NCI-H1048 (cell line): ENCODE measurements at places on chromosomes 6 and 20.

DNA sequence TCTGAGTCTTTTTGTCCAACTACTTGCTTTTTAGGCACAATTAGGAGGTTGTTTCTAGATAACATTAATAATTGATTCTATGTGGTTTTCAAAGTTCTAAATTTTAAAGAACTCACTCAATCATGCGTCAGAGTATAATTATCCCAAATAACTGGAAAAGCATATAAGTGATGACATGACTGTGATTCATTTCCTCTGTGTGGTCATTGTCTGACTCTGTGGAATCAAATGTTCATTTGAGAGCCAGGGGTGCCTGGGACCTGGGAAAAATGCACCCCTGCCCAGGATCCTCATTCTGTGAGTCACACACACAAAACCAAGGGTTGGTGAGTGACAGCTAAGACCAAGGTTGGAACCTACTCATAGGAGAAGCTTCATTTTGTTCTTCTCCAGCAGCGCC lies 127.1 kb upstream of the MLIP start:
- no peak for DNase-seq

- DNase-seq: no peak
Measured at GRCh38 chr6:36593569-36594028, 563 bp upstream of the SRSF3 start.

DNA sequence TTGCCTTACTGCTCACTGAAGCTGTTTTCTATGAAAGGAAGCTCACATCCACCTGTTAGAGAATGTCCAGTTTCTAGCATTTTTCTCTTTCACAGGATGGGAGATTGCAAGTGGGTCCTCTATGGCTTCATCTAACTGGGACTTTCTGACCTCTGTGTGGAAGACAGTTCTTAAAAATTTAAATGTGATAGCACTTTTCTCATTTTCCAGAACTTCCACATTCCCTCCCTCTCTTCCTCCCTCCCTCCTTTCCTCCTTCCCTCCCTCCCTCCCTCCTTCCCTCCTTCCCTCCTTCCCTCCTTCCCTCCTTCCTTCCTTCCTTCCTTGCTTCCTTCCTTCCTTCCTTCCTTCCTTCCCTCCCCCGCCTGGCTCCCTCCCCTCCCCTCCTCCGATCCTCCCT lies 291.1 kb downstream of the DOK5 start:
- no peak for DNase-seq

DNA sequence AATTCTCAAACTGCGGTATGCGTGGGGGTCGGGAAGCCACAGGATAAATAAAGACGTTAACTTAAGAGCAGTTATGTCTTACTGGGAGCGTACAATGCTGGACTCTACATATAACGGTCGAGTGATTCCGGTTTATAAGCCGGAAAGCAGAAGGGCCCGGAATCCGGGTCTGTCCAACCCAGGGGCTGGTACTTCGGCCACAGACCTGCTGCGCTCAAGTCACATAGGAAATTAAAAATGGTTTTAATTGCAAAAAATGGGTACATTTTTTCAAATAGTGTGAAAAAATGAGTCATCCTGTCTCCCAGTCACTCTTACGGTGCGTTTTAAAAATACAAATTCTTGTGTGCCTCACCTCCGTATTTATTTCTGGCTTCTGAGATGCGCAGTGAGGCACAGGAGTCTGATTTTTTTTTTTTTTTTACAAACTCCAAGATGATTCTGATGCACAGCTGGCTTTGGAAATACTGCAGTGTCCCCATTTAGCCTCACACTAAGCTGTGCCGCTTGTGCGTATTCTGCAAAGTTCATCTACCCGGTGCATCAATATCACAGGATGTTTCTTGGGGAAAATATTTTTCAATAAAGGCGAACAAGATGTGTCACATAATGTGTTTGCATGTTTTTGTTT lies 1.0 kb downstream of the PCIF1 start:
- DNase-seq: no peak

GRCh38 chr20:45497971-45498494 lies 17.4 kb downstream of the SPINT3 start:
- DNase-seq: no peak

DNA sequence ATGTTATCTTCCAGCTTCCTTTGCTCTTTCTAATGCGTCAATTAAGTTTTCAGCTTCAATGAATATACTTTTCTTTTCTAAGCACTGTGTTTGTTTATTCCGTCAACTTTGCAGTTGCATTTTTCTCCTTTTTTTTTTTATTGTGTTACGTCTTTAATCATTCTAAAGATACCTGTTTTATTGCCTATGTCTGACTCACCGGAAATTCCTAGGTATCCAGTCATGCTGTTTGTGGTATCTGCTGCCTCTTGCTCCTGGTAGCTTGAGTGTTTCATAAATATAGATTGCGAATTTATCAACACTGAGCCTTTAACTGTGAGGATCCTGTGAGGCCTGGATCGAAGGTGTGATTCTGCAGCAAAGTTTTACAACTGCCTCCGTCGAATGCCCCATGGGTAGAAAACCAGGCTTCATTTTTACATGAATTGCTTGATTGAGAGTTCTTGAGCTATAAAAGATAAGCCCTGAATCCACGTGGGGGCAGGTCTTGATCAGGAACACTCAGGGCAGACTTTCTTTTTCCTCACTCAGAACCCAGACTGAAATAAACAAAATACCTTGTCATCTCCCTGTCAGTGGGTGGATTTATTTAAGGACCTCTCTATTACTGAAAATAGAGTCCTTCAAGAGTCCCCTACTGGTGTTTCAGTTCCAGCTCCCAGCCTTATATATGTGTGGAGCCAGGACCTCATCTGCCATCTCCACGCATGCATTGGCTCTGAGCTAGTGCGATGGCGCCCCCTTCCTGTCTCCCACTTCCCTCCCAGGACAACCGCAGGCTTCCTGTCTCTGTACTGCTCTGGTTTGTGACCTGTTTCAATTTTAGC lies 60.1 kb upstream of the LRRC1 start:
- no peak for DNase-seq

DNA sequence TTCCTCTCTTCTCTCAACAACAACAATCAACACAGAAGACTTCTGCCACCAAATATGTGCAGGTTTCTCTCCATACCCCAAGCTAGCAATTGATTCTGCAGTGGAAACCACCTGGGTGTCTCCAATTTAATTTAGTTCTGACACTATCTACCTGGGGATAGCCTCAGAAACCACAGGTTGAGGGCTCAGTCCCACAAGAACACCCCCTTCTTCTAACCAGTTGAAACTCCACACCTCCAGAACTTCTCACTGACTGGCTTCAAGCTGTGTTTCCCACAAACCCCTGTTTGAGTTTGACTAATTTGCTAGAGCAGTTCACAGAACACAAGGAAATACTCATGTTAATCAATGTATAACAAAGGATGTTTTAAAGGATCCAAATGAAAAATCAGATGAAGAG lies 52.5 kb upstream of the SPTLC3 start:
- DNase-seq: no peak

- DNase-seq: no peak
Measured at GRCh38 chr20:23059001-23059400, 9.5 kb upstream of the THBD start.

DNA sequence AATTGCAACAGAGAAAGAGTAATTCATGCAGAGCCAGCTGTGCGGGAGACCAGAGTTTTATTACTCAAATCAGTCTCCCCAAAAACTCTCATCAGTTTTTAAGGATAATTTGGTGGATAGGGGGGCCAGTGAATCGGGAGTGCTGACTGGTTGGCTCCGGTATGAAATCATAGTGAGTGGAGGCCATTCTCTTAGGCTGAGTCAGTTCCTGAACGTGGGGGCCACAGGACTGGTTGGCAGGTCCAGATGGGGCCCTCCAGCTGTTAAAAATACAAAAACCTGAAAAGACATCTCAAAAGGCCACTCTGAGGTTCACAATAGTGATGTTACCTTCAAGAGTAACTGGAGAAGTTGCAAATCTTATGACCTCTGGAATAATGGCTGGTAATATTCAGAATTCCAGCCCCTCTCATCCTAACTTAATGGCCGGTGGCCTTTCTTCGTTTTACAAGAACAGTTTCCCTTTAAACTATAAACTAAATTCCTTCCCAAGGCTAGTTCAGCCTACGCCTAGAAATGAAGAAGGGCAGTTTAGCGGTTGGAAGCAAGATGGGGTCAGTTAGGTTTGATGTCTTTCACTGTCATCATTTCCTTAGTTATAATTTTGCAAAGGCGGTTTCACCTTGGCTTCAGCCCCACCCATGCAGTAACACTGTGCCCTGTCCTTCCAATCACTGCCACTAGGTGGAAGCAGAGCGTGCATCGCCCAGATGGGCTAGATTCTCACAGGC lies 6.8 kb upstream of the MICA start:
- DNase-seq: no peak
